ENCODE measurements at places on chromosomes 4 and X.

DNA sequence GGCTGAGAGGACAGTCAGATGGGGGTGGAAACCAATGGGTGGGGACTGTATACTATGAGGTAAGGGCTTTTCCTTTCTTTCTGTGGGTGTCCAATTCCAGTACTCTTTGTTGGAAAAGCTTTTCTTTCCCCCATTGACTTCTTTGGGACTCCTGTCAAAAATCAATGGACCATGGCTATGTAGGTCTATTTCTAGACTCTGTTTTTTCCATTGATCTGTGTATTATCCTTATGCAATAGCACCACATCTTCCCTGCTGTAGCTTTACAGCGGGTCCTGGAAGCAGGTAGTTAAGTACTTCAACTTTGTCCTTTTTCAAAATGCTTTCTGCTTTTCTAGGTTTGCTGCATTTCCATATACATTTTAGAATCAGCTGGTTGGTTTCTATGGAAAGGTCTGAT, 11.8 kb upstream of the CPLX1 start:
- DNase-seq: no peak

DNA sequence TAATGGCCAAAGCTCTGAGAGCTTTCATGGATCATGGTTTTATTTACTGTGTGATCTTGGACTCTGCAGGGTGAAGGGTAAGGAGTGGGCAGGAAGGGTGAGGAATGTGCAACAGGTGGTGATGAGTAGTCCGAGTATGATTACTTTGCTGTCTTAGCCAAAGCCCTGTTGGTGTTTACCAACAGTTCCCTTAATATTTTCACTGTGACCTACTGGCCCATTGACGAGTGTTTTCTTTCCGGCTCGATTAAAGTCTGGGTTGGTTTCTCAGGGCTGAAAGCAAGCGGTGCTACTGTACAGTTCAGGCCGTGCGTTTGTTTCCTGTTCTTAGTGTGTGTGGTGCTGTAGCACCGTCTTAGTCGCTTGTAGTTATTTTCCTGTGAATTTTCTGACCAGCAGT, 2.6 kb downstream of the ARHGAP24 start:
- DNase-seq: no peak

GRCh38 chr4:159422019-159422418, 319.1 kb downstream of the RAPGEF2 start:
- no peak for DNase-seq

DNA sequence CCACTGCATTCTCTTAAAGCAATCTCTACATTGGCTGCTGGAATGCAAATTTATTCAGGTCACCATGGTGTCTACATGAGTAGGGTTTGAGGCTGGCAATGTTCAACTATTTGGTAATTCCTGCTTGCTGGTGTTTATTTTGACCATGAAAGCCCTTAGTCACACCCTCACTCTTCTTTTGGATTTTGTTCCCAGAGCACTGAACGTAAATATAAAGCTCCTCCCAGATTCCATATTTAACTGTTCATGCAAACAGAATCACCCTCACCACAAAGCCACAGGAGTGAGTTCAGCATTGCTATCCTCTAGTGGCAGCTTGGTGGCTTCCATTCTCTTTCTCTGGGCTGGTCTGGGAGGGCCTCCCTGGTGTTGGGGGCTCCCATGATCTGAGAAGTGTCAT, 82.8 kb downstream of the LNX1 start:
- DNase-seq: no peak

DNA sequence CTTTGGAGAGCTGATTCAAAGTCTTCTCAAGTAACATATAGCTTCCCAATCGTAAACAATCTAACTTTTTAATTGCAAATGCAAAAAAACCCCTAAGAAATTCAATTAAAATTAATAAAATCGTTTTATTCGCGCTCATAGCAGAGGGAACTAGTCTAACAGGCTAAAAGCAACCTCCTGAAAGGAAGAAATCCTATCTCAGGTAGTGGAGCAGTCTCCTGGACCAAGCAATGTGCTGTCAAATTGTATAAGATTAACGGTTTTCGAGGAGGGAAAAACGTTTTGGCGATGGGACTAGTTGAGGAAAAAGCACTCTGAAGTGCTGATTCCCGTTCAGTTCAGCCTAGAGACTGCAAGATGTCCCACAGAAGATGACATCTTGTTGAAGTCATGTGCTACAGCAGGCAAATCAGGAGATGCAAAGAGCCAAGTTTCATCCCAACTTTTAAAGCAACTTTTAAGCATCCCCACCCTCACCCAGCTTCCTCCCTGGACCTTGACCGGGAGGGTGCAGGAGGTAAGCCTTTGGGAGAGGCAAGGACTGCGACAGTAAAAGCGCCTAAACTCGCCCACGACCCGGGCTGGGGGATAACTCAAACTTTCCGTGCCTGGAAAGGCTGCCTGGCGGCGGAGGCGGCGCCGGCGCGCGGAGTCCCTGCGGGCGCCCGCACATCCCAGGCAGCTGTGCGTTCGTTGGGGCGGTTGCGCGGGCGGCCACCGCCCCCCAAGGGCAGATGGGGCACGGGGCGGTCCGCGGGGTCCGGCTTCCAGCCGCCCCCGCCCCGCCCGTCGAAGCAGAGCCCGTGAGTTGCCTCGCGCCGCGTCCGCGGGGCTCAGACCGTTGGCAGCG, 784 bp downstream of the MAP7D3 start:
- no peak for DNase-seq

Data from cortex of kidney (tissue), 1 donor.